ENCODE measurements at places on chromosomes 5 and 9. TPM values are rescaled to one million over a fixed set of nuclear protein-coding genes. Genes with fewer than 3 reads are reported as not detected.
A peak's percentile ranks its signal among the peaks of the same experiment; 100 is the strongest.

DNA sequence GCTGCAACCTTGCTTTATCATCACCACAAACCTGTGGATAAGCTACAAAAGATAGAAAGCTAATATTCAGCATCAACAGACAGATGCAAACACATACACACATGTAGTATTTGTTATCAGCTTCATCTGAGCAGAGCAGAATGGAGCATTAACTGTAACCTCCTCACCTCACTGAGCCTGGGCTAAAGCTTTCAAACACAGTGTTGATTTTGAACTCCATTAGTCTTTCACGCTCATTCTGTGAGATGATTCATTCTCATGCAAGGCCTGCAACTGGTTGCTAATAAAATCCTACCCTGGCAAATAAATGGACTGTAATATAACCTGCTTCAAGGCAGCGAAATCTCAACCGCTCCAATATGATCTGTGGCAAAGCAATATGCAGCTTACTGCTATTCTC lies 1360.6 kb upstream of the ACO1 start:
- no peak for DNase-seq

- DNase-seq = no peak
Observed at GRCh38 chr5:122755783-122756182, 19.1 kb upstream of the SNX2 start.

- DNase-seq = no peak
Observed at GRCh38 chr5:72608297-72608696, 101.1 kb upstream of the ZNF366 start.

DNA sequence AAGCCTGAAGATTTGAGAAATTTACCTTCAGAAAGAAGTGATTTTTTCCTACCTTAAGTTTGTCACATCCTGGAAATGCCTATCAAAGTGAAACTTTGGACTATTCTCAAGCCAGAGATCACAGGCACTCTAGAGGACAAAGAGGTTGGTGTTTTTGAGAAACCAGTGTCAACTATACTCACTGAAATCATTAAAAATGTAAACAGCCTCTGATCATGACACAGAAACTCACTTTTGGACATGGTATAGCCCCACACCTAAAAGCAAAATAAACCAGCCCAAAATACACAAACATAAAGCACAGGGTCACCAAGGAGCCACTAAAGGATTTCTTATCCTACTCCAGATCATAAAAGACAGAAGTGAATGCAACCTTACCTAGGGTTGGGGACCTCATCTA lies 65.7 kb upstream of the ICE1 start:
- no peak for DNase-seq

GRCh38 chr5:31944684-31945445 lies 229.3 kb downstream of the GOLPH3 start:
- DNase-seq = no peak

DNA sequence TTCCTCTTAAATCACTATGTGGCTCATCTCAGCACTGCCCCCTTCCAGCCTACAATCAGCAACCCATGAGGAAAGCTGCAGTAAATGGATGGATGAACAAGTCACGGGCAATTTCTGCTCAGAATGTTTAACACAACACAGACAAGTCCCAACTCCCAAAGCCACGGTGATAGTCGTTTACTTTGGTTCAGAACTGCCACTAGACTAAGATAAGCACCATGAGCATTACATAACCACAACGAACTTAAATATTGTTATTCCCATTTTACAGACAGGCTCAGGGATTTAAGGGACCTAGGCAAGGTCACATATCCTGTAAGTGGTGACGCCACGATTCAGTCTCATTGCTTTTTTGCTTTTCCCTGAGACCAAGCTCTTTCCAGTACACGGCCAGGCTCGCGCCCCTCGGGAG lies 2.0 kb upstream of the SMIM27 start:
- DNase-seq = no peak

GRCh38 chr9:137492464-137493363 lies 33.6 kb upstream of the NSMF start:
- no peak for DNase-seq

- DNase-seq = no peak
Observed at GRCh38 chr9:80797831-80798688, 891.3 kb downstream of the TLE1 start.

- no peak for DNase-seq
Observed at GRCh38 chr9:91882627-91883026, 67.4 kb downstream of the ROR2 start.

- no peak for DNase-seq
Observed at GRCh38 chr5:150780816-150781221, 2.3 kb downstream of the SMIM3 start.

DNA sequence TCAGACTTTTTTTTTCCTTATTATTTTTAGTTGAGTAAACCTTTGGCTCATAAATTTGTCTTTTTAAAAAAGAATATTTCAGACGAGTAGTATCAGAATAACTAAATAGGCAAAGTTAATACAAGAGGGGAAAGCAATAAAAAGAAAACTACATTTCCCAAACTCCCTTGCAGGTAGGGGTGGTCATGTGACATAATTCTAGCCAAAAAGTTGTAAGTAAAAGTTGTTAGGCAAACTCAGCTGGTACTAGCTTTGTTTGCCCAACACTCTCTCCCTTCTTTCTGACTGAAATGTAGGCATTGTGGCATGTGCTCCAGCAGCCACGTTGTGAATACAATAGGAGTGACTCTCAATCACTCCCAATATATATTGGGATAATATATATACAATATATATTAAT lies 20.9 kb downstream of the GIN1 start:
- no peak for DNase-seq

DNA sequence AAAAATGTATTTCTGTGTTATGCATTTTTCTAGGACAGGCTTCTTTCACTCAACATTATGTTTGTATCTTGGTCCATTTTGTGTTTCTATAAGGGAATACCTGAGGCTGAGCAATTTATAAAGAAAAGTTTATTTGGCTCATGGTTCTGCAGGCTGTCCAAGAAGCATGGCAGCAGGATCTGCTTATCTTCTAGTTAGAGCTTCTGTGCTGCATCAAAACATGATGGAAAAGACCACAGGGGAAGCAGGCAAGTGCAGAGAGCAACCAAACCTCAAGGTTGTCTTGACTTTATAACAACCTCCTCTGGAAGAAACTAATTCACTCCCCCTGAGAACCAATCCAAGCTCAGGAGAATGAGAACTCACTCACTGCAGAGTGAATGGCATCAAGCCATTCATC lies 1601.0 kb upstream of the NUDT12 start:
- DNase-seq = no peak

- no peak for DNase-seq
Observed at GRCh38 chr5:128669803-128670202, 131.8 kb upstream of the FBN2 start.

GRCh38 chr5:39759701-39760100 lies 334.9 kb upstream of the DAB2 start:
- no peak for DNase-seq

GRCh38 chr5:81045389-81045807 lies 85.2 kb downstream of the RASGRF2 start:
- DNase-seq = no peak

- DNase-seq = no peak
Observed at GRCh38 chr5:14859980-14860379, 11.6 kb downstream of the ANKH start.

DNA sequence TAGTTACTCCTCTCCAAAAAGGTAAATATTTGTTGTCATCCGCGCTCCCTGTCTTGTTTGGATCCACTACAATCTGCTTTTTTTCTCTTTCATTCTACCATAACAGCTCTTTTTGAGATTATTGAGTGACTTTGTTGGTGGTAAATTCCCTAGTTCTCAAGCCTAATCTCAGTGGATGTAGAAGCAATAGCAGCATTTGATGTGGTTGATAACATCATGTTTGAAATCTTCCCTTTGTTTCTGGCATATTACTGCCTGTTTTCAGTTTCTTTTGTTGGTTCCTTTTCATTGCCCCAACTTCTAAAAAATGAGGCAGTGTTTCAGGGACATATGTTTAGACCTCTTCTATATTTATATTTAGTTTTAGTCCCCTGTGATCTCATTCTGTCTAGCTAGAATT lies 8.9 kb downstream of the CDC42SE2 start:
- no peak for DNase-seq

DNA sequence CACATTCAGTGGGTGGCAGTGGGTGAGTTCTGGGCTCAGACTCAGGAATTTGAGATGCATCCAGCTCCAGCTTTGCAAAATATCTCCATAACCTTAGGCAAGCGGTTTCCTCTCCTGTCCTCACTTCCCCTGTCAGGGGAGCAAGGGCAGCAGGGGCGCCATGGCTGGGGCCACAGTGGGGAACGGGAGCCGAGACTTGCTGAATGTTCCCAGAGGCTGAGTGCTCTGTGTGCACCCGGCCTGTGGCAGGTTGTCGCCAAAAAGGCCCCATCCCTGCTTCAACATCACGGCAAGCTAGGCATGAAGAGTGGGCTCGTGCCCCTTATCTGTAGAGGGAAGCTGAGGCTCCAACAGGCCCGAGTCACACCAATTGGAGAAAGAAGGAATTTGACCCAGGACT lies 268.8 kb downstream of the NSG2 start:
- DNase-seq = no peak

DNA sequence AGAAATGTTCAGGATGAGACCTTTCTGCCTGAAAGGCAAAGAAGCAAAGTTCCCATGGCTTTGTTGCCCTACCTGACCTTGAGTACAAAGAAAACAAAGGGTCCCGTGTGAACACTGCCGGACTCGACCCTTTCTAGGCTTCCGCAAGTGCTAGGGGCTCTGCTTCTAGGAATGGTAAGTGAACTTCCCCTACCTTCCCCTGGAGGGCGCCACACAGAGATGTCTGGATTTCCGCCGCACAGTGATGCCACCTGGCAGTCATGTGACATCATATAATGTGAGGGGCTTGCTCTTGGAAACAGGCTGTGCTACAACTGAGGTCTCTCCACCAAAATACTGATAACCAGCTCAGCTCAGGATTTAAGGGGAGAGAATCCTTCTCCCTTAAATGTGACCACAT lies 56.6 kb downstream of the HSD17B3 start:
- no peak for DNase-seq

GRCh38 chr9:85339338-85339737 lies 402.4 kb downstream of the AGTPBP1 start:
- DNase-seq = no peak

- no peak for DNase-seq
Observed at GRCh38 chr9:77015327-77016048, 4.0 kb upstream of the FOXB2 start.

DNA sequence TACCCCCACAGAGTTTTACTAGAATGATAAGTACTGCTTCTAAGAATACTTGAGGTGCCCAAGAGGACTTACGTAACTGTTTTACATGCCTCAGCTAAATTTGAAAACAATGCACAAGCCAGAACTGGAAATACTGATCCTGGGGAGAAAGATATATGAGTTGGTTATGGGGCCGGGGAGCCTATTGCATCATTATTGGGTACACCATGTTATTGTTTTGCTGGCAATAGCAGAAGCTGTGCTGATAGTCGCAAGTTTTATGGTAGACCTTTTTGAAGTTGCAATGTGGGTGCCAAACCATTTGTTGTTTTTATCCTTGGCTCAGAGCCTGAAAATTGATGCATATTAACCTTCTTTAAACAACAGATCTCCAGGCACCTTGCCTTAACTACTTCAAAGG lies 108.4 kb upstream of the DHFR start:
- DNase-seq = no peak

DNA sequence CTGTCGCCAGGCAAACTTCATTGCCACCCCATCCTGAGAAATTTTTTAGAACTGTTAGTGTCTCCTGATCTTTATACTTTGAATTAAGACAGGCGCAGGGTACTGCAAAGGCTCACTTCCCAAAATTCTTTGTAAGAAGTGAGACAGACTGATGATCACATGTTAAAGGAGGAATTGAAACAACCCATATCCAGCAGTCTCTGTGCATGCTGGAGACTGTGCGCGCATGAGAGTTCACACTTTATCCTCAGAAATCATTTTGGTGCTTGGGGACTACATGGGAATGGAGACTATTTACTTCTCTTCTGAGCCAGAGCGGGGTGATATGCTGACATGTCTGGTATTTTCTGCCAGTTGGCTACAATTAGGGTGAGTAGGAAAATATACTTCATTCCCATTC lies 91.2 kb downstream of the ZNF474 start:
- DNase-seq = no peak

- no peak for DNase-seq
Observed at GRCh38 chr5:60503771-60504170, 196.2 kb downstream of the DEPDC1B start.

- peak; percentile 28 for DNase-seq
Observed at GRCh38 chr9:6644346-6645104, 1.0 kb downstream of the GLDC start.

- no peak for DNase-seq
Observed at GRCh38 chr5:39249564-39250274, 30.4 kb upstream of the FYB1 start.

GRCh38 chr9:122070728-122071515 lies 22.2 kb downstream of the TTLL11 start:
- DNase-seq = no peak

GRCh38 chr9:112711050-112711689 lies 6.7 kb downstream of the INIP start:
- DNase-seq = no peak

DNA sequence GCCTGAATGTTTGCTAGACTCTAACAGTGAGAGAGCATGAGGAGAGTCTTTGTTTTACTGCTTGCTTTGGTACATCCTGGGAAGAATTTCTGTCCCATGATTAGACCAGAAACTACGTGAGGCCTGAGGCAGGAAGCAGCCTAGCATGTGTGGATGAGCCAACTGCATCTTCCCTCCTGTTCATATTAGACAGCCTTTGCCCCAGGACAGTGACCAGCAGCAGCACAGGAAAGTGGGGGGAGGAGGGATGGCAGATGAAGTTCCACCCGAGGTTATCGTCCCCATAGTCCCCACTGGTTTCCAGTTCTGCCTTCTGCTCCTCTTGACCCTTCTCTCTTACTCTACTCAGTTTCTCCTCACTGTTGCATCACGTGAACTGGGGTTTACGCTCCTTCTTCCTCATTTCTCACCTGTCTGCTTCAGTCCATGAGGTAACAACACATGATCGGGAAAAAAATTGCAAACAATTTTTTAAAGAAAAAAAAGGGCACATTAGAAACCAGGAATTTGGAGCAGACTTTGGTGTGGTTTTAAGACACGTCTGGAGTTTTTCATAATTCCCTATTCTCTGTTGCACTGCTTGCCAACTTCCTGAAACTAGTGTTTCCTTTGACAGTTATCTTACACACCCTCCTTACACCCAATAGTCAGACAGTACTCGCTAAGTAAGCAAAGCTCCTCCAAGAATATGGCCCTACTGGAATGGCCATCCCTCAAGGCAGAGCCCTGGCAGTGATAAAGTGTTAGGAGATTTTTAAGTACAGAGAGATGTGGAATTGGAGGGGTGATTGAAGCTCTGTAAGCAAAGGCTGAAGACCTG lies 84.1 kb downstream of the SNX18 start:
- no peak for DNase-seq

The PCDHA10 gene
- total RNA-seq = under 0.01 TPM

The SCGB3A2 gene
- not detected for total RNA-seq

The ADGRV1 gene
- 0.27 TPM for total RNA-seq

The CNTLN gene
- 8.3 TPM for total RNA-seq

The CYLC2 gene
- not detected for total RNA-seq

The IPPK gene
- 10.2 TPM for total RNA-seq

The ADAMTS12 gene
- total RNA-seq = not detected

The ZNF300 gene
- total RNA-seq = 3.0 TPM

The PCDH12 gene
- 0.54 TPM for total RNA-seq

The TSC1 gene
- total RNA-seq = 33.9 TPM

The TMEM174 gene
- total RNA-seq = not detected
